ENCODE measurements at places on chromosomes 7 and 10.

DNA sequence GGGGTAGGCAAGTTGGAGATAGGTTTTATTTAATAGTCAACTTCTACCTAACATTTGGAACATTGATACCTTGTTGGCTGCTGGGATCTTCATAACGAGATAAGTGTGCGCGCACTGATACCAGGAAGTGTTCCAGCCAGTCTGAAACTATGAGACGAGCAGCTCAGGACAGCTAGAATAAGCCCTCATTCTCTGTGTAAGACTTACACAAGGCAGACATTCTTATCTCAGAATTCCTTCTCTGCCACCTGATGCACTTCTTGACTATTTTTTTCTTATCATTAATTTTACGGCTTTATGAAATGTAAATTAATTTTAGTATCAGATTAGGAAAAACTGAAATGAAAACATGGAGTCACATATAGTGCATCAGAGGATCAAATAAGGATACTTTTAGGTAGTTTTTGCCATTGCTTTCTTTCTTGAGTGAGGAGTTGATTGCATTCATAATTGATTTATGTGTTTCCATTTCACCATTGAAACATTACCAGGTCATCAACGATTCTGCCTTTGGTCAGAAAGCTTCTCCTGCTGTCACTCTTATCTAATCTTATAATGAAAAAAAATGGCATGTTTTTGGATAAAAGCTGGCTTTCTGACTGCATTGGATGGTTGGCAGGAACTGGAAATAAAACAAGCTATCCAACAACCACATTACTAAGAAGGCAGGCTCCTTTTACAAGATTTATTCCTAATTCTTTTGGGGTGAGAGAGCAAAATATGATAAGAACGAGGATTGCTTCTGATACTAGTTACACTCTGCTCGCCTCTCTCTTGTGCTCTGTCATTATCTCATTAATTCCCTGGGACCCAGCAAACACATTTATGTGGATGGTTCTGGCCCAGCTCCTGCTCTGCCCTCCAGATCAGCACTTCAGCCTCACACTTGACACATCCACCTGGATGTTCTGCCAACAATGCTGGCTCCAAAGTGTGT, 40.4 kb upstream of the ABCB5 start:
- DNase-seq: no peak

GRCh38 chr10:60035984-60036383, 129.6 kb upstream of the CCDC6 start:
- no peak for DNase-seq

DNA sequence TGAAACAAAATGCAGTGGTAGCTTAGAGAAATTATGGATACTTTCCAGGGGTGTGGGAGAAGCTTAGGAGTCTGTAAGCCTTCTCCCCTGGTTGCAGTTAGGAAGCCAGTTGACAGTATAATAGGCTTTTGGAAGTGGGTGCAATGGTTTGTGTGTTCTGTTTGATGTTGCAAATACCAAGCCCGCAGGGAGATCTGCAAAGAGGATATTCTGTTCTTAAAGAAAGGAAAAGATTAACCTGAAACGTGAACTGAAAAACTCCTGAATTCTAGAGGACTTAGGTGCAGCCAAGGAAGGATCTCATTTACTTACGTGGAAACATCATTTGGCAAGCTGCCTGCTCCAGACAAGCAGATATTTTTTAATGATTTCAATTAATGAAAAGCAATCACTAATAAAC, 496.6 kb downstream of the AUTS2 start:
- no peak for DNase-seq

DNA sequence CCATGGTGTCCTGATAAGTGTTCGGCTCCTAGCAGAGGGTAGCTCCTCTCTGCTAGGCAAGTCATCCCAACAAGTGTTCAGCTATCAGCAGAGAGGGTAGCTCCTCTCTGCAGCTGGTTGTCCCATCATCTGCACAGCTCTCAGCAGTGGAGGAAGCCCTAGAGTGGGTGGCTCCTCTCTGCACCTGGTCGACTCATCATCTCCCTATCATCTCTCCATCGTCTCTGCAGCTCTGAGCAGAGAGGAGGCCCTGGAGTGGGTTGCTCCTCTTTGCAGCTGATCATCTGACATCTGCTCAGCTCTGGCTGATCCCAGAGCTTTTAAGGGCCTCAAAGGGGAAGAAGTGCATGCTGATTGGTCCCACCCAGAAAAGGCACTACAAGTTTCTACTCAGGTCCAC, 199.9 kb upstream of the KMT2E start:
- DNase-seq: no peak

- DNase-seq: no peak
Measured at GRCh38 chr10:22931948-22932347, 4.1 kb downstream of the ARMC3 start.

- DNase-seq: no peak
Measured at GRCh38 chr7:140484951-140485499, 5.7 kb upstream of the MKRN1 start.

DNA sequence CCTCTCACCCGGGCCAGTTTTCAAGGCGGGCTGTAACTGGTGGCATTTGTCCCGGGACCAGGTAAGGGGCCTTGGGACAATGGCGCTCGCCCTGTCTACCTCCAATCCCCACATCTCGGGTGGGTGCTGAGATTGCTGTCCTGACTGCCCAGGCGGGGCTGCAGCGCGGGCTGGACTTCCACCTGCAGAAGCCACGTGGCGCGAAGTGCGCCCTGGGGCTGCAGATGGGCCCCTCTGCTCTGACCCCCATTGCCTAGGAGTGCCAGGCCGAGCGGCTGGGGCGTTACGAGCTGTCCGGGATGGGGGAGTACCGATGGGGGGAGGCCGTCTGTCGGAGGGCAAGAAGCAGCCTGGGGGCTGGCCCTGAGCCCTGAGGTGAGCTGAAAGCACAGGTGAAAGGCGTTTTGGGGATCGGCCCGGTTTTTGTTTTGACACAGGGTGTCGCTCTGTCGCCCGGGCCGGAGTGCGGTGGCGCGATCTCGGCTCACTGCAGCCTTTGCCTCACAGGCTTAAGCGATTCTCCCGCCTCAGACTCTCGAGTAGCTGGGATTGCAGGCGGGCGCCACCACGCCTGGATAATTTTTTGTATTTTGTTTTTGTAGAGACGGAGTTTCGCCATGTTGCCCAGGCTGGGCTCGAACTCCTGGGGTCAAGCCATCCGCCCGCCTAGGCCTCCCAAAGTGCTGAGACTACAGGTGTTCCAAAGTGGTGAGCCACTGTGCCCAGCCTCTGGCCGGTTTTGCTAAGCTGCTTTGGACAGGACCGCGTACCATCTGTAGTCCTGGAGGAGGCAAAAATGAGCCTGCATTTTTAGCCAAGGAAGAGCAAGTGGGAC, at the start of gene SFXN2:
TSS of gene SFXN2 (plus strand) at position 16 of the 835 bp plus-strand sequence. CDS start 12,001 bp downstream, outside the sequence.
- no peak for DNase-seq

GRCh38 chr10:89134963-89135362, 72.2 kb downstream of the CH25H start:
- DNase-seq: no peak

- no peak for DNase-seq
Measured at GRCh38 chr10:128631801-128632241, 505.6 kb upstream of the MKI67 start.

- no peak for DNase-seq
Measured at GRCh38 chr10:126408953-126409641, 20.8 kb upstream of the ADAM12 start.

DNA sequence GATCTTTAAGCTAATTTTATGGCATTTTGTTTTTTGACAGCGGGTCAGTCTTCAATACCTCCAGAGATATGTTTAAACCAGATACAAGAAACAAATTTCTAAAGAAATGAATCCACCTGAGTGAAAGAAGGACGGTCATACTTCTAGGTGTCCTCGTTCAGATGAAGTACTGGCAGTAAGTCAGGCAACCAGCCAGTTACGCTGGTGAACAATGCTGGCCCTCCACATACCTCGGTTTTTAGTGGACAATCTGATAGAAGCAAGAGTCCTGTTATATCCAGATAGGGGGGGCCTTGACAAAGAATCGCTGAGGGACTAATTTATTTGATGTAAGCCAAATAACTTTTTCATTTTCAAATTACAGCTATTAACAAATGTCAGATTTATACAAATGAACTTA, 266.4 kb upstream of the KLF14 start:
- DNase-seq: no peak

DNA sequence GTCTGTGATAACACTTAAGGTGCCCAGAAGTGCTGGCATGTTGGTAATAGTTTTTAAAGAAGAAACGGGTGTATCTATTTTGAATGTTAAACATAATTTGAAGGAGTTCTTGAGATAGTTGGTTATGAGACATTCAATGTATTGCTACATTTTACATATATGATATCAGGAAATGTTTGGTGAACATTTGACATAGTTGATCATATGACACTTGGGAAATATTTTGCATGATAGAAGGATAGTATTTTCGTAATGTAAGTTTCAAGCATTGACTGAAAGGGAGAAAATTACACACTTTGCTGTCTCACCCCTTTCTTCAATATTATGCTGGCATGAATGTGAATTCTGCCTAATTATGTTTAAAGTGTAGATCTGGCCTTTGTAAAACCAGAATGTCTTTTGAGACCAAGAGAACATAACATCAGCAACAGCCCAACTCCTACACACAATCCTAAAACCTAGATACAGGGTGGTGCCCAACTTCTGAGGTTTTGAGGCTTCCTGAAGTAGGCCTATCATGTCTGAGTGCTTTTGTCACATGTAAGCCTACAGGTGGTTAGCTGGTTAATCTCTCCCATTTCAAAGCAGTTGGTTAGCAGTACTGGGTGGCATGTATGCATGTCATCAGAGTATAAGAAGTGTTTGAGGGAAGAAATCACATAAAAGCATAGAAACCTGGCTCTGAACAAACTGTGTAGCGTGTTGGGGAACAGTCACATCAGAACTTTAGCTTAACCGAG, 2.1 kb downstream of the ADD3 start:
- no peak for DNase-seq

DNA sequence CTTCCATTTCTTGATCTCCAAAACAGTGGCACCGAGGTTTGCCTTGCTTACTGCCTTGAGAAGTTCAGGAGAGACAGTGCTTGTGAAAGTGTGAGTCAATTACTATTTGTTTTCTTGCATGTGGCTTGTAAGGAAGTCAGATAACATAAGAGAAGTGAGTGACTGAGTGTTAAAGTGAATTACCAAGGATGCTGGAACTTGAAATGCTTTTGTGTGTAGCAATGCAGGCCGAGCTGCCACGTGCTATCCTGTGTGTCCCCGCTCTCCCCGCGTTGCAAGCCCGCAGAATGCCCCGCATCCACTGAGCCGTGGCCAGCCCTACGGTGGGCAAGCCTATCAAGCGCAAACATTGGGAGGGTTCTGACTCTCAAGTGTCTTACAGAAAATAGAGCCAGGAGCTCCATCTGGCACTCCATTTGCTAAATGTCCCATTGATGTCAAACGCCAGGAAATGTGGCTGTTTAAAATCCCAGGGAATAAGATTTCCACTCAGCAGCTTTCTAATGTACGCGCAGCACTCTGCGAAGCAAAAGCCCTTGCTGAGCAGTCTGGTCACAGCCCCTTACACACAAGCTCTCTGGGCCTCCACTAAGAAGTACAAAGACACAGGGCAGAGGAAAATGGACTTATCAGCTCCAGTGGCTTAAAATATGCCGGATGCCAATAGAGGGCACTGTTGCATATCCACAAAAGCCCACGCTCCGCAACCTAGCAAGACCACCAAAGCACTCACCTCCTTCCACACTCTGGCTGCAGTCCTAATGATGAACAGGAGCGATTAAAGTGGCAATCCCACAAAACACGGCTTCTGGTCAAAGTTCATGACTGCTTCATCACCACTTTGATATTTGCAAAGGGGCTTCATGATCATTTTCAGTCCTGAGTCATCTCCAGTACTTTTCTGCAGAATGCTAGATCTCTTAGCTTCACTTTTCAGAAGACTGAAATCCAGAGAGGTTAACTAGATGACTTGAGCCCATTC, 158.0 kb upstream of the ITGB1 start:
- DNase-seq: peak; percentile 45
